ENCODE measurements at places on chromosomes 4 and X.

DNA sequence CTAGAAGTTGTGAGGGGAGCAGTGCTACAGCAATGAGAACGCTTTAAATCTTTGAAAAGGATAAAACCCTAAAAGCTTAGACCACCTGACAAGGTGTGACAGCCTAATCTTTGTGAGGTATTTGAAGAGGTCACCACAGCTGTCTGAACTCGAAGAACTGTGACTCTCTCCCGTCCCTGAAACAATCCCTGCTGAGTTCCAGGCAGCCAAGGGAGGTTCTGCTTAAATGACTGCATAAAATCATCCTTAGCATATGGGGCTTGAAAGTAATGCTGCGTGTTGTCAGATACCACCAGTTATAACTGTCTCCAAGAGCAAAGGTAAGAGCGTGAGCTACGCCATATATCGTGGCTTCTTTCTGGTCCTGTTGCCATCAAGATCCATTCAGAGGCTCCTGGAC is 696.3 kb downstream of the PCDH7 start:
- no peak for DNase-seq

DNA sequence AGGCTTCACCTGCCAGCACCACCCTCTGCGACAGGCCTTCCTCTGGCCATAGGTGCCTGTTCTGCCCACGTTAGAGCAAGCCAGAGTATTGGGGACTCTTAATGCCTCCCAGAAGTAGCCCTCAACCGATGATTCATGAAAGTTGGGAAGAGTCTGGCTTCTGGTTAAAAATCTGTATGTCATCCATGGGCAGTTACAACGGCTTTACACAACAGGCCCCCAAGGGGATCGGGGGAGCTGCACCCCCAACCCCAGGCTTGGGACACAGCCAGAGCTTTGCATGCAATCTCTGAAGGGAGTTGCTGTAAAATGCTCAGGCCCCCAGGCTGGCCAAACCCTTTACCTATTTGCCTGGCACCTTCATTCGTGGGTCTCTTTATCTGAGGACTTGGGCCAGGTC is 5.4 kb upstream of the CYTL1 start:
- DNase-seq, result no peak

DNA sequence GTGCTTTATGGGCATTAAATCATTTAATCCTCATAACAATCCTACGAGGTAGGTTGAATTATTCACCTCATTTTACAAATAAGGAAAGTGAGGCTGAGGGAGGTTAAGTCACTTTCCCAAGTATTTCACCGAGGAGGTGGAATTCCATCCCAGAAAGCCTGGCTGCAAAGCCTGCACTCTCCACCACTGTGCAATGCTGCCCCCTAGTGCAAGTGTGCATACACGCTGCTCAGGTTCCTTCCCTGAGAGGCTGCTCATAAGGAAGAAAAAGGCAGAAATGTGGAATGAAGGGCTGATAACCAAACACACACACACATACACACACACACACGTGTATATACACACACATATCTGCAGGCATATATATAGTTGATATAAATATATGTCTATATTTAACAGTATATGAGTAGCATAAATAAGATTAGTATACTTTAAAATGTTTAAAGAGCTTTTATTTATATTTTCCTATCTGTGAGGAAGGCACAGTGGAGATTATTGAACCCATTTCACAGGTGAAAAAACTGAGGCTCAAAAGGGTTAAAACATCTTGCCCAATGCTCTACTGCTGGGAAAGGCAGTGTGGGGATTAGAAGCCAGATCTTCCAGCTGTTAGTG is 714.5 kb upstream of the TENM3 start:
- DNase-seq, result peak; percentile 64

GRCh38 chr4:181896614-181897013 is 346.6 kb upstream of the TENM3 start:
- no peak for DNase-seq

- DNase-seq, result no peak
Measured at GRCh38 chr4:145878501-145879435, 59.9 kb downstream of the ZNF827 start.

GRCh38 chr4:57080781-57081650 is 29.2 kb downstream of the IGFBP7 start:
- peak; percentile 62 for DNase-seq

DNA sequence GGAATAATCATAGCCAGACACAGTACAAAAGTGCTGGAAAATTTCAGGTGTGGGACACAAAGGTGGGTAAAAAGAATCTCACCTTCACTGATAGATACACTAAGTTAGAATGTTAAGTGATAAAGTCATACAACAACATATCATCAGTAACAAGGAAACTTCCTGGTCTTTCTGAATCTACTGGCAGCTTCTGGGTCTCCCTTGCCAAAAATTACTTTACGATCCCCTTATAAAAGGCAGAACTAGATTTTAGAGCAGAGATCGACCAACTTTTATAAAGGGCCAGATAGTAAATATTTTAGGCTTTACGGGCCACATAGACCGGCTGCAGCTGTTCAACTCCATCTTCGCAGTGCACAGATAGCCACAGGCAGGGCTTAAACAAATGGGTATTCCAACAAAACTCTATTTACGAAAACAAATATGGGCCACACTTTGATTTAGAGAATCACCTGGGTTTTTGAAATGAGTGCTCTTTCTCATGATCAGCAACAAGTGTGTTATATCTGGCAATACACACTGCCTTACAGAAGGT is 159.9 kb downstream of the AASDH start:
- DNase-seq, result no peak

DNA sequence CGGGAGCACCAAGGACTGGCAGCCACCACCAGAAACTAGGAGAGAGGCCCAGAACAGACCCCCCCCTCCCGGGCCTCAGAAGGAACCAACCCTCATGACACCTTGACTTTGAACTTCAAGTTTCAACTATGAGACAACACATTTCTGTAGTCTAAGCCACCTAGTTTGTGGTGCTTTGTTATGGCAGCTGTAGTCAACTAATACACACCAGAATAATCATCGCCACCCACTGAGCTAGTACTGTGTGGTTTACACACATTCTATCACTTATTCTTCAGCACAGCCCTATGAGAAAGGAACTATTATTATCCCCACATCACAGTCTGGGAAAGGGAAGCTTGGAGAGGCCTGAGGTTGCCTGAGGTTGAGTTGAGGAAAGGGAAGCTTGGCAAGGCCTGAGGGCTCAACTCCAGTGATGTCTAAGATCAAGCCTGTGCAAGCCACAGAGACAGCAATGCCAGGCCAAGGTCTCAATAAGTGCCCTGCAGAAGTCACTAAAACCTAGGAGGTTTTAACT is 126.6 kb downstream of the FHDC1 start:
- DNase-seq, result no peak

DNA sequence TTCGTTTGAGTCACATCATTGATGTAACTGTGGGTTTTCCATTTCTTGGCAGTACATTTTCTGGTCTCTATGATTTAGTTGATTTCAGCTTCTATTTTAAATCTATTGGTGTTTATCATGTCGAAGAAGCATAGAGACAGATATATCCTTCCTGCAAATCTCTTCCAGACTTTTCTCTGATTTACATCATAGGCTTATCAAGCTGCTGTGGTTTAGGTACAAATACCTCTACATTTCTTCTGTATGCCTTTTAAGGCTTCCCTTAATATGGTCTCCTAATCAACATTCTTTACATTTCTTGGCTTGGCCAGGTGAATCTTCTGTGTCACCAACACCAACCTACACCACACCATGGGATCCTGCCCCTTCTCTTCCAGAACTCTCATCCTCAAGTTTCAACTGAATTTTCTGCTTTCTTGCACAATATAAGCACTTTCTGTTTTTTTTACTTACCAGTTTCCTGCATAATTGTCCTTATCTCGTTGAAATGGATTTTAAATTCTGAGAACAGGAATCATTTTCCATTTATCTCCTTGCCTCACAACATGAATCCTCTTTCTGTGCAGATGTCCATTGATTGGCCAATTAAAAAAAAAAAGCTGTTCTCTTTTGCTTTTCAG is 626.9 kb downstream of the ANKRD50 start:
- no peak for DNase-seq

- DNase-seq, result no peak
Measured at GRCh38 chrX:25737540-25737939, 400.6 kb upstream of the MAGEB18 start.

DNA sequence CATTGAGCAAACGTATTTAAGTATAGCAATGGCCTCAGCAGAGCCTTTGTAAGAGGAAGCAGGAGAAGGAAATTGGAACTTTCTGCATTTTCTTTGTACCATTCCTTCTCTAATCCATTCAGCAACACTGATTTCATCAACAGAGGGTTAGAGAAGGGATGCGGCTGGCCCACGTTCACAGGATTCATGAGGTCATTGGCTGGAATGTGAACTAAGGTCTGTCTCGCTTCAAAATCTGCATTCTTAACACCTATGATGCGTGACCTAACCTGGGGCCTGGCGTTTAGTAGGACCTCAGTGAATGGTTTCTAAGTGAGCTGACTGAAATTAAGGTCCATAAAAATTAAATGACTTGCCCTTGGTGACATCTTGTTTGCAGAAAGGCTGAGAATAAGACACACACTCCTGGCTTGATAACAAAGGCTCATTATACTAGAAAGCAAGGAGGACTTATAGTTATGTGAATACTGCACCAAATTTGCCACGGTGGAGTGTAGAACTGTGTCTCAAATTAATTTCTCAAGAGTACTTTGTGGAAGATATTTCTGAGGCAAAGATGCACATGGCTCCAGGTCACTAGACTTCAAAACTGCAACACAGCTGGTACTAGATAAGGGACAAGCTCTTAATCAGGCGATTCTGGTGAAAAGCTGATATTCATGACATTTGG is 25.4 kb downstream of the FGFBP1 start:
- no peak for DNase-seq

GRCh38 chr4:144906181-144906925 is 191.6 kb downstream of the ANAPC10 start:
- no peak for DNase-seq

DNA sequence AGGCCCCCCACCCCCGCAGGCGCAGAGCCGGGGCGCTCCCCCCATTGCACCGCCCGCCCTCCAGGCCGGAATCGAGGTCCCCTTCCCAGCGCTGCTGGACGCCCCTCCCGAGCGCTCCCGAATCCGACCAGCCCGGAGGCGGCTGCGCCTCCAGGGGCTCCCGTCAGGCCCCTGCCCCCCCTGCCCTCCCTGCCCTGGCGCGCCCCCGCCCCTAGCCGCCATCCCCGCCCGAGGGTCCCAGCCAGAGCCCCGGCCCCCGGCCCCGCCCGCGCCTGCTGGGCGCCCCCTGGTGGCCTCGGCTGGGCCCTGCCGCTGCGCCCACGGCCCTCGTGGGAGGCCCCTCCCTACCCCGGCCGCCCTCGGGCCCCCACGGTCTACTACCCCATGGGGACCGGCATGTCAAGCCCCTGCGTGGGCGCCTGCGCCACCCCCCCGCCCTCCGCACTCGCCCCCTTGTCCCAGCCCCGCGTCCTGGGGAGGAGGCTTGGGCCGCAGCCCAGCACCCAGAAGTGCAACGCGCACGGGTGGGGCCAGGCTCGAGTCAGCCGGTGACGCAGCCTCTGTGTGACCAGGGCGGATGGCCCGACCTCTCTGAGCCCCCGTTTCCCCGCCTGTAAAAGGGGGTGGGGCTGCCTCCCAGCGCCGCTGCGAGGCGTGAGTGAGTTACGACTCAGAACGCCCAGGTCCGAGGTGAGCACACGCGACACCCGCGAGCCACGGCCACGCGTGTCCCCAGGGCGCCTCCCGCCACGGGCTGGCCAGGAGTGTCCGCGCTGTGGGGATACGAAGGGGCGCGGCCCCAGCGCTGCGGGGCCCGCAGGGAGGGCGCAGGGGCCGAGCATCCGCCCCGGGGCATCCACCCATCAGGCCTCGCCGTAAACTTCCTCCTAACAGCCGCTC is 104.9 kb downstream of the FAM53A start:
- peak; percentile 62 for DNase-seq

DNA sequence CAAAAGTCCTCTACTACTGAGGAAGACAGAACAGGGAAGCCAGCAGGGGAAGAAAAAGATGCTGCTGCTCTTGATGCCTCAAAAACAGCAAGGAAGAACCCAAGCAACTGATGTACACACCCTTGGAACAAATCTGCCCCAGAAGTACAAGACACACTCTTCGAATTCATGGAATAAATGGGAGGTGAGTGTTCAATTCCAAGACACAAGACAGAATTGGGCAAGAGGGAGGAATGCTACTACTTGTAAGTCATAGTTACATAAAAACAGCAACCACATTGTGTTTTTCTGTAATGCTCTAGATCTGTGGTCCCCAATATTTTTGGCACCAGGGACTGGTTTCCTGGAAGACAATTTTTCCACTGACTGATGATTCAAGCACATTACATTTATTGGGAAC is 58.0 kb upstream of the H2AZ1 start:
- peak; percentile 17 for DNase-seq

DNA sequence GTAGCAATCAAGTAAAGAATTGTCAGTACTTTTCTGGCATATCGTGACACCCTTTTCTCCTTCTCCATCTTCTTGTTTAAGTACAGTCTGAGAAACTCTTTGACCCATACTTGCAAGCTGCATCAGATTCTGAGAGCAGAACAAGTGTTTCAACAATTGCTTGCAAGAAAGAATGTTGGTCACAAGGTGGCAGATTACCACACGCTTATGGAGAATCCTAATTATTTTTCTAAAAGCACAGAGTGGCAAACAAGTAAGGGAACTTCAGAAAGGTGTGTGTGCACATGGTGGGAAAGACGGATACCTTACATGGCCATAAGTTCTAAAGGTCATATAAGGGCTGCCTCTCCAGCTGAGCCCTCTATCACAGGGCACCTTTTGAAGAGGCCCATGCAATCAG is 136.4 kb upstream of the FGF13 start:
- no peak for DNase-seq

DNA sequence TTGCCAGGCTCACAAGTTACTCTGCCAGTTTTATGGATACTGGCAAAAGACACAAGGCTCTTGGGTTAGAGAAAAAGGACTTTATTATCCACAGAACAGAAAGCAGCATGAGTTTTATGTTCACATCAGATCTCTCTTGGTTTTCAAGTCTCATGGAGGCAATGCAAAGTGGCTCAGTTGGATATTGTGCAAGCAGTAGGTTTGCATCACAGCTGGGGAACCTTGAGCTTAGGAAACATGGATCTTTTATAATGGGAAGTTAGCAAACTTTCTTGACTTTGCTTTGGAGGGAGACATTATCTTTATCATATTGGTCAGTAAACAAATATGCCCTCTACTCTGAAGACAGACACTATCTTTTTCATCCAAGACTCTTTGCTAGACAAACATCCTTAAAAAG is 109.2 kb upstream of the GRPR start:
- no peak for DNase-seq

GRCh38 chrX:15723887-15724517 is 14.1 kb upstream of the CA5B start:
- DNase-seq, result no peak

DNA sequence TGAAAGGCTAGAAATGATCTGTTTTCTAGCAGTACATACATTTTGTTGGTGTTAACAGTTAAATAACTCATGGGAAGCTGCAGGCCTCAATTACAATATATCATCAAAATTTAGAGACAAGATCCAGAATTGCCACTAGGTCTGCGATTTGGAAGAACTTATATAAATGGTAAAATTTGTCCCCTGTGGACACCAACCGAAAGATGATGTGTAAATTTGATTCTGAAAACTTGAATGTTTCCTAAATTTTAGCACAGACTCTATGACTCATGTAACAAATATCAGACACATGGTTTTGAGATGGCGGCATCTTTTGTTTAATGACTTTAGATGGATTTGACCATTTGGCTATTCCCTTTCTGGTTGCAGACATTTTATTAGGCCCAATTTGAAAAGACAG is 6.0 kb upstream of the HPGDS start:
- no peak for DNase-seq

GRCh38 chr4:85084371-85085094 is 118.0 kb upstream of the WDFY3 start:
- DNase-seq, result no peak

Measured in HTR-8/SVneo (cell line).